ENCODE measurements at places on chromosomes 3 and 15.

GRCh38 chr3:4595710-4596113 lies 102.6 kb downstream of the ITPR1 start:
- DNase-seq: no peak

DNA sequence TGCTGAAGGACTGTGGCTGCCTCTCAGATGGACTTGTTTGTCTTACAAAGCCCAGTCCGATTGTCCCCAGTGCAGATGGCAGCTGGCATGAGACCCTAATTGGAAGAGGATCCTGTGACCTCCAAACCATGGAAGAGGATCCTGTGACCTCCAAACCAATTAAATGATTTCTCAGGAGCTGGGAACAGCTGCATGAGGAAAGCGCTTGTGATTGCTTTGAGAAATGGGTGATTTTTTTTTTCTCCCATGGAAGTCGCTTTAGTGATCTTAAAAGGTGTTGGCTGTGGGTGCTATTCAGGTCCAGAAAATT lies 68.4 kb upstream of the LARS2 start:
- DNase-seq: no peak

DNA sequence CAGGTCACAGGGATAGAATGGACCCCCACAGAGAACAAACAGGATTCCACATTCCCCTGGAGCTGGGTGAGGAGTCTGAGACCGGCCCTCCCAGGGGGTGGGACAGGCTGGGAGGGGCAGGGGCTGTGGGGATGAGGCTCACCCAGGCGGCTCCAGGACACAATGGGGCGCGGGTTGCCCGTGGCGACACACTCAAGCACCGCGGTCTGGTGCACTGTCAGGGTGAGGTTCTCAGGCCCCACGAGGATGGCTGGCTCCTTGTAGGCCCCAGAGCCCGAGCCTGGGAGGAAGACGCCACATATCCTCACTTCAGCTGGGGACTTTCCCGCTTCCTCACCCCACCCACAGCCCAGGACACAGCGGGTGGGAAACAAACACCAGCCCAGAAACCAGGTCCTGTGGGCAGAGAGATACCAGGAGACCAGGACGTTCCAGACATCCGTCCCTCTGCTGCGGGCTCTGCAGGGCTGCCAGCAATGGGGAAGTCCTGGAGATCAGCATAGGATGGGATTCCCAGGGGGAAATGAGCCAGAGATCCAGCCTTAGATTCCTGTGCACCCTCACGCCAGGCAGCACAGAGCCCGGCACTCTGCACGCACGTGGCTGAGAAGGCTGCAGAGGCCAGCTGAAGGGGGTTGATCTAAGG lies 30.2 kb downstream of the RNU5B-1 start:
- DNase-seq: no peak

DNA sequence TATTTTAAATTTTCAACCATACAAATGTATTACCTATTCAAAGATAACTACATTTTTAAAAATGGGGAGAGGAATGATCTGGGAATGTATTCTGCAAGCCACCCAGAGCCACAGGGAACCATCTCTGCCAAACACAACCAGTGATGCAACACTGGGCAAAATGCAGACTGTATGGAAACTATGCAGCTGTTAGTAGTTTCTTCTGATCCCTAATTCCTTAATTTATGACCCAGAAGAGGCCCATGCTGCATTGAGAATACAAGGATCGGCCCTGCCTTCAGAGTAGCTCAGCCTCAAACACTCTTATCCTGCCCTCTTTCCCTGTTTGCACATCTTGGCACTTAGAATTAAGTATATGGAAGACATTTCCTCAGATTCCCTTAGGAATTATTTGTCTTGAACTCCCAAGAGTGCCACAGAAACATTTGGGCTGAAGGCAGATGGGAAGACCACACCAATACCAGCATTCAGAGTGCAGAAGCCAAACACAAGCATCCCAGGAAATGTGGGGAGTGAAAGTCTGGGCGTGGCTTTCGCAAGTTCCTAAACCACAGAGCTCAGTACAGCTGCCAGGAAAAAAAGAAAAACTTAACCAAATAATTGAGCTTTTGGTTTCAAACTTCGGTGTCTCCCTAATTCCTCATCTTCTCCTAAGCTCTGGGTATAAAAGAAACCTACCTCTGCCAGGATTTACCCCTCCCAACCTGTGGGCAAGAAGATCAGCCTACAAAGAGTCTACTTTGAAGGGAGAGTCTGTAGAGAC lies 5.3 kb downstream of the SNUPN start:
- no peak for DNase-seq

- no peak for DNase-seq
Observed at GRCh38 chr15:31004220-31004733, 12.8 kb upstream of the MTMR10 start.

DNA sequence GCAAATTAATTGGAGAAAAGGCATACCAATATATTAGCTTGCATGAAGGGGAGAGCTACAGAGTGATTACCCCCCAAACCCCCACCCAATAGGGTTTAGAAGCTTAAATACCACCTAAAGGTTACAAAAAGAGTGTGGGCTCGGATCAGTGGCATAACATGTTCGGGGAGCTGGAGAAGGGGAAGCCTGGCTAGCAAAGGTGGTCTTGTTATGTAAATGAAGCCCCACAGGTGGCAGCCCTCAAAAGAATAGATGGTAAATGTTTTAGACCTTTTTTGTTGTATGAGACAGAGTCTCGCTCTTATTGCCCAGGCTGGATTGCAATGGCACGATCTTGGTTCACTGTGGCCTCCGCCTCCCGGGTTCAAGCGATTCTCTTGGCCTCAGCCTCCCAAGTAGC lies 10.9 kb upstream of the PXK start:
- no peak for DNase-seq

DNA sequence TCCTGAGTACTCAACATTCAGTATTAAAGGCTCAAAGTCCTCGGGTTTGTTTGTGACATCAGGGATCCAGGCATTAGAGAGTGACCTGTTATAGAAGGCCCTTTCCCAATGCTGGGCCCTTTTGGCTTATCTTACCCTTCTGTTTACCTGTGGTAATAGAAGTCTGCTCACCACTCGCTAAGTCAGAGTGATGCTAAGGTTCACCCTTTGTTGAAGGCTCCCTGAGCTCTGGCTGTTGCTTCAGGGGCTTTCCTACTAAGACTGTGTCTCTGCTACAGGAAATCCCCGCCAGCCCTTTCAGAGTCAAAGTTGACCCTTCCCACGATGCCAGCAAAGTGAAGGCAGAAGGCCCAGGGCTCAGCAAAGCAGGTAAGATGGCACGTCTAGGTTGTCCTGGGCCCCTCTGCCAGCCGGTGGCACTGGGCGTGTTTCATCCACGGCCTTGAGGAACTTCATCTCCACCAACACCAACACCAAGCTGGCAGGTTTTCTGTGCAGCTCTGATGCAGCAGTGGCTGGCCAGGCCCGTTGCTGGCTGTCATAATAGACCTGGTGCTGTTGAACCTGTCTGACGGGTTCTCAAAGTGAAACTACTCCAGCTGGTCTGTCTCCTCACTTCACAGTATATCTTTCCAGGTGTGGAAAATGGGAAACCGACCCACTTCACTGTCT lies 99.1 kb downstream of the DNASE1L3 start:
- no peak for DNase-seq

DNA sequence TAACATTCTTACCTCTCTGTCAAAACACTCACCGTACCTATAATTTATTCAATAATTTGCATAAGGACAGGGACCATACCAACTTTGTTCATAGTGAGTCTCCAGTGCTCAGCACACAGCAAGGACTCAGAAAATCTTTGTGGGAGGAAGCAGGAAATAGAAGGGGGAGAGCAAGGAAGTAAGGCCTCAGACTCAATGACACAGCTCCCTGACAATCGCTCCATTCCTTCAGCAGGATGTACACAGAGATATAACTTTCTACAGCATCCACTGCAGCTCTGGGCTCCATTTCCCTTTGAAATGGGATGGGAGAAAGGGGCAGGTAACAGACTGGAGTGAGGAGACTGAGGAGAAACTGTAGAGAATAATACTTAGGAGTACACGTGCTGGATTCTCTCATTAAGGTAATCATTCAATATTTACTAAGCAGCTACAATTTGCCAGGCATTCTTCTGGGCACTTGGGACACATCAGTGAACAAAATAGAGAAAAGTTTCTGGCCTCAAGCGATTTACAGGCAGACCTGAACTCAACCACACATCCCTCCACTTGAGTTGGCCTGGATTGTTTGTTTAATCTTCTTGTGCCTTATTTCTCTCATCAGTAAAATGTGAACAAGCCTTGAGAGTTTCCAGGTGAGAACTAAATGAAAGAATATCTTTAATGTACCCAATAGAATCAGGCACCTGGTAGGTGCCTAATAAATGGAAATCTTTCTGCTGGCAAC lies 330.3 kb upstream of the THBS1 start:
- no peak for DNase-seq

DNA sequence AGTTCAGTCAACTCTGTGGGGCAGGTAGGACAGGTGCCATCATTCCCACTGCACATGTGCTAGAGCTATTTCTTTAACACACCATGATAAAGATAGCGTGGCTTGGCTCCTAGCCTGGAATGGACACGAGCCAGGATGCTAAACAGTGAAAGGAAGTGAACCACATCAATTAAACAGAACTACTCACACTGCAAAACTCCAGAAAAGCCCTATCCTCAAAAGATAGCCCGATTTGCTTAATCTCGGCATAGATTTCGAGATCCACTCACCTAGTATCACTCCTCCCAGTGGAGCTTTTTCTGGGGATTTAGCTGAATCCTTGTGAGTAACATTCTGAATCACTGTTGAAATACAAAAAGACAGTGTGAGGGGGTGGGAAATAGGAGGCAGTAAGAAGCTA lies 118.0 kb downstream of the ABI3BP start:
- DNase-seq: no peak

DNA sequence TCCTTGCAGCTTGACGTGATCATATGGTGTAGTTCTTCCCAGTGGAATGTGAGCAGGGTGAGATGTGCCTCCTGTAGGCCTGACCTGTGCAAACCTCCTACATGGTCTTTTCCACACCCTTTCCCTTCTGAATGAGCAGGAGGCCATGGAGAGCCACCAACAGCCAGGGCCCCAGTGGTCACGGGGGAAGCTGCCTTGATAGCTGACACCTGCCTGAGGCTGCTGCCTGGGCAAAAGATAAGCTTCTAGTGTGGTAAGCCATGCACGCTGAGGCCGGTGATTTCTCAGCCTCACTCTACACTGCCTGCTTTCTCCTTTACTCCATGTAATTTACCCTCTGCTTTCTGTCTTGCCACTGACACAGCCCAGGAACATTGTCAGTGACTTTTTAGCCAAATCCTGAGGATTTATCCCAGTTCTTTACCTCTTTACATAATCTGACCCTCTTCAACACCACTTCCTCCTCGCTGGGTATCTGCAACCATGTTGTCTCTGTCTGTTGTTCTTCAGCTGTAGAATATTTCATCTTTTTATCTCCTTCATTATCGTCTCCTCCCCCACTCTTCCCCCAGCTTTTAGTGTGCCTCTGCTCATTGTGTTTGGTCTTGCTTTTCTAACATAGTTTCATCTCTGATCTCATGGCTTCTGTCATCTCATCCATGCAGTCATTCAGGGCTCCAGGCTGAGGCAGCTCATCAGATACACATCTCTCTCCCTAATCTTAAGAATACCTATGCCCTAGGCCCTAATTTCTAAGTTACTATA lies 11.2 kb upstream of the KBTBD12 start:
- DNase-seq: no peak

DNA sequence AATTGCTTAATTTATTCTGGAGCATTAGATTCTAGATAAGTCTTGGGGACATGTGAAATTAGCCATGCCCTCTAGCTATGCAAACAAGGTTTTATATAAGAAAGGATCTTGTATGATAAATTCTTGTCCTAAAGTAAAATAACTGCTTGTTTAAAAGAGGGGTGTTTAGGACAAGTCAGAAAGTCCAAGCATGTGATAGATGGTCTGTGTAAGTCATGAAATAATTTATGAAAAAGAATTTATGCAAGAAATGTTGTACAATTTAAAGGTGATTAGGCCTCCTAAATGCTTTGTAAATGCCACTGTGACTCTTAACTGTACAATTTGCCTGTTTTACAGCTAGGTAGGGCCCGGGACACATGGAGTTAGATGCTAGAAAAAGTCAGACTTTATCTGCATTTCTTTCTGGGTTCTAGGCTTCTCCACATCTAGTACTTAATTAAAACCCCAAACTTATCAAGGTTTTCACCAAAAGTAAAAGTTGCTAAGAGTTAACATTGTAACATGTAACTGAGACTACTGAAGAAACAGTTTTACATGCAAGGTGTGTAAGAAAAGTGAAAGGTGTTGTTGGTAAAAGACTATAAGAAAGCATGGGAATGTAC lies 13.2 kb downstream of the LINS1 start:
- DNase-seq: no peak

GRCh38 chr3:58537412-58538301 lies 667 bp upstream of the ACOX2 start:
- no peak for DNase-seq

DNA sequence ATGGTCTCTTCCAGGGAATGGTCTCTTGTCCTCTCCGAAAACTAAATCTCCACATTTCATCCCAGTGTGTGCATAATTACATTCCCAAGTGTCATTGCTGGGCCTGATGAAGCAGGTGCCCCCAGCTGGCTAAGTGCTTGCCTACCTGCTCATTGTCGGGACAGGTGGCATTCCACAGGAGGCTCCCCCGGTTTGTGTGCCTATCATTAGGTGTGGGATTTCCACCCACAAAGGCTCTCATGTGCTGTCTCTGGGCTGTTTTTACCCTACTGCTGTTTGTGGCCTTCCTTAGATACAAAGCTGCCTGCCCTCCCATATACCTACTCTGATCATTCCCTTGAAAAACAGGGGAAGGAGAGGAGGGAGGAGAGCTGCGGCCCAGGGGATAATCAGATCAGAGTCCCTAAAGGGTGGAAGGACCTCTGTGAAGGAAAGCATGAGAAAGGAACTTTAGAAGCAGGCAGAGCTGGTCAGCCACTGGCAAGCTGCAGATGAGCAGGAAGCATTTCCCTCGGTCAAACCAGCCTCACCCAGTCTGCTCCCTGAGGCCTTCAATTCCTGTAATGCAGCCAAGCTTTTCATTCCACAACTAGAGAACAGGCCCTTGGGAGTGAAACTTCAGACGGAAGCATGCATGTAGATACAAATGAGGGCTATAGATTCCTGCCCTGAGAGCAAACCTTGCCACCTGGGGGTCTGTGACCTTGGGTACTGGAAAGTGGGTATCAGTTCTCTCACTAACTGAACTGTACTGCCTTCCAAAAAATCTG lies 60.7 kb upstream of the HEG1 start:
- no peak for DNase-seq

DNA sequence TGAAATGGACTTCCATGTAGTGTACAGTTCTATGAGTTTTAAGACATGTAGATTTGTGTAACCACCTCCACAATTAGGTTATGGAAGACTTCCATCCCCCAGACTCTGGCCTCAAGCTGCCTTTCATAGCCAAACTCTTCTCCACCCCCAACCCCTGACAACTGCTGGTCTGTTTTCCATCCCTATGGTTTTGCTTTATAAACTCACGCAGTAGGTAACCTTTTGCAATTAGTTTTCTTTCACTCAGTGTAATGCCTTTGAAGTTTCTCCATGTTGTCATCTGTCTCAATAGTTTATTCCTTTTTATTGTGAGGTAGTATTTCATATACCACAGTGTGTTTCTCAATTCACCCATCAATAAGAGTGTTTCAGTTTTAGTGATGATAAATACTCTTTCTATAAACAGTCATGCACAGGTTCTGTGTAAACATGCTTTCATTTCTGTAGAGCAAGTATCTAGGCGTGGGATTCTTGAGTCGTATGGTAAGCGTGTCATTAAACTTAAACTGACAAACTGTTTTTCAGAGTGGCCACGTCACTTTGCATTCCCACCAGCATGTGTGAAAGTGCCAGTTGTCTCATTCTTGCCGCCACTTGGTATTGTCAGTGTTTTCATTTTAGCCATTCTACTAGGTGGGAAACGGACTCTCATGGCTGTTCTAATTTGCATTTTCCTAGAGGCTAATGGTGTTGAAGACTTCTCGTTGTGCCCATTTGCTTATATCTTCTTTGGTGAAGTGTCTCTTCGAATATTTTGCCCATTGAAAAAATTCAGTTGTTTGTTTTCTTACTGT lies 47.3 kb upstream of the ALDH1A3 start:
- DNase-seq: no peak

Data from NCI-H1436 treated with DMSO at 0.1 percent for 48 hours (cell line).